ENCODE measurements at places on chromosomes 16 and 17.
A peak's percentile ranks its signal among the peaks of the same experiment; 100 is the strongest.

DNA sequence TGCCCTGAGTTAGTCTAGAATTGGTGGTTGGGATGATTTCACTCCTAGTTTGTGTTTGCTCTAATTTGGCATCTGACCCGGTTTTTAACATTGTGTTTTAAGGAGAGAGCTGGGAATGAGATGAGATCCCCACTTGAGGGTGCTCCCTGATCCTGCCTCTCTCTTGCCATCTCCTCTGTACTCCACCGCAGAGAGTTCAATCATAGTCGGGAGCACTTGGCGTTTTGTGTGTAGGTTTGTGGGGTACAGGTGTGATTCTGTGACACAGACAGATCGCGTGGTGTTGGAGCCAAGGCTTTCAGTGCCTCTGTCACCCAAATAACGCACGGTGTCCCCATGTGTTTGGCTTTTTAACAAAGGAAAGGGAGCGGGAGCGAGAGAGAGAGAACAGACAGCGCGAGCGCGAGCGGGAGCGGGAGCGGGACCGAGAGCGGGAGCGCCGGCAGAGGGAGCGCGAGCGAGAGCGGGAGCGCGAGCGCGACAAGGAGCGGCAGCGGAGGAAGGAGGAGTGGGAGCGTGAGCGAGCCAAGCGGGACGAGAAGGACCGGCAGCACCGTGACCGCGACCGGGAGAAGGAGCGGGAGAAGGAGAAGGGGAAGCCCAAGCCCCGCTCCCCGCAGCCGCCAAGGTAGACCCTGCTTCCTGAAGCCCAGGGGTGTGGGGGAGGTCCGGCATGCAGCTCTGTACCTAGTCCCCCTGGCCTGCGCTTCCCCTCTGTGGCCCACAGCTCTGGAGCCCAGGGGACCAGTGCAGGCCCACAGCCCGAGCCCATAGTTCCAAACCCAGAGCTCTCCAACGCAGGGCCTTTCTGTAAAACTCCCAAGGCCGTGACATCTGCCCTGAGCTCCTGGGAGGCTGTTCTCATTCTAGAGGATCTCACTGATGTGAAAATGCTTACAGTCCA lies 27.2 kb upstream of the IL17C start:
- DNase-seq, result no peak

- DNase-seq, result no peak
These were observed 30.1 kb upstream of the HAPSTR1 start for GRCh38 chr16:9061358-9061813.

DNA sequence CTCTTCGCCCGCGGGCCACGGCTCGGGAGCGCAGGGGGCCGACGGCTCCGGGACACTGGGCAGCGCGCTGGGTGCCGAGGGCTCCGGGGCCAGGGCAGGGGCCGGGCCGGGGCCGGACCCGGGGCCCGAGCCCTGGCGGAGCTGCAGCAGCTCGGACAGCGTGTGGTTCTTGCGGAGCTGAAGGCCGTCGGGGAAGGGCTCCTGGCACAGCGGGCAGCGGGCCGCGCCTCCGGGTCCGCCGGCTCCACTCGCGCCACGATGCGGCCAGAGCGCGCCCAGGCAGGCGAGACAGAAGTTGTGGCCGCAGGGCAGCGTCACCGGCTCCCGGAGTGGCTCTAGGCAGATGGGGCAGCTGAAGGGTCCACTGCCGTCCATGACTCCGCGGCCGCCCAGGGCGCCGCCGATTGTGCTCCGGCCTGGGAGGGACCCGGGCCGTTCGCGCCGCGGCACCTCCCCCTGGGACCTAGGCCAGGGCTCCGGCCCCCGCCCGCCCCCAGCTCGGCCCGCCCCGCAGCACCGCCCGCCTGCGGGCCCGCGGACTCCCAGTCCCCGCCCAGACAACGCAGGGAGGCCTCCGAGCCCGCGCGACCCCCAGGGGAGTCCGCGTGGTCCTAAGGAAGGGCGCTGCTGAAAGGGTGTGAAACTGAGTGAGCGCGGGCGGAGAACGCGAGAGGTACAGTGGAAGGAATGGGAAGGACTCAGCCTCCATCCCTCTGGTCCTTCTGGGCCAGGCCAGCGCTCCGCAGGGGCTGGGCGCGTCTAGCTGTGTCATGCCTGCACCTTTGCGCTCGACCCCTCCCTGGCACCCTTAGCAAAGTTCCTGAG lies at the start of gene TRIM47:
Gene TRIM47 (minus strand): TSS at position 408 of the 825 bp plus-strand sequence. CDS start 33 bp downstream, at position 375.
- DNase-seq, result no peak

DNA sequence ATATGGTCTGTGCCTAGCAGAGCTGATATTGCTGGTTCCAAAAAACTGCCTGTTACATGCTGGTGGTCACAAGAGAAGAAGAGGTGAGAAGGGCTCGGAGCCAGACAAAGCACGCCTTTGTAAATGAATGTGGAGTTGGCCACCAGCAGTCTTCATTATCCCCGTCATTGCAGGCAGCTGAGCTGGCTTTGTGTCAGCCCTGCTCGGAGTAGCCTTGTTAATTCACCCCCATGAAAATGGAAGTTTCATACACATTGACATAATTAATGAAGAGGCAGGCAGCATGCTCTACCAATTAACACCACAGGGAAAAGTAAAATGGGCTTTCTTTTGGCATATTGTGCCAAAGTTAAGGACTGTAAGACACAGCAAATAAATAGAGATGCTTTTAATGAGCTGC lies 113.7 kb upstream of the RBFOX1 start:
- DNase-seq, result no peak

DNA sequence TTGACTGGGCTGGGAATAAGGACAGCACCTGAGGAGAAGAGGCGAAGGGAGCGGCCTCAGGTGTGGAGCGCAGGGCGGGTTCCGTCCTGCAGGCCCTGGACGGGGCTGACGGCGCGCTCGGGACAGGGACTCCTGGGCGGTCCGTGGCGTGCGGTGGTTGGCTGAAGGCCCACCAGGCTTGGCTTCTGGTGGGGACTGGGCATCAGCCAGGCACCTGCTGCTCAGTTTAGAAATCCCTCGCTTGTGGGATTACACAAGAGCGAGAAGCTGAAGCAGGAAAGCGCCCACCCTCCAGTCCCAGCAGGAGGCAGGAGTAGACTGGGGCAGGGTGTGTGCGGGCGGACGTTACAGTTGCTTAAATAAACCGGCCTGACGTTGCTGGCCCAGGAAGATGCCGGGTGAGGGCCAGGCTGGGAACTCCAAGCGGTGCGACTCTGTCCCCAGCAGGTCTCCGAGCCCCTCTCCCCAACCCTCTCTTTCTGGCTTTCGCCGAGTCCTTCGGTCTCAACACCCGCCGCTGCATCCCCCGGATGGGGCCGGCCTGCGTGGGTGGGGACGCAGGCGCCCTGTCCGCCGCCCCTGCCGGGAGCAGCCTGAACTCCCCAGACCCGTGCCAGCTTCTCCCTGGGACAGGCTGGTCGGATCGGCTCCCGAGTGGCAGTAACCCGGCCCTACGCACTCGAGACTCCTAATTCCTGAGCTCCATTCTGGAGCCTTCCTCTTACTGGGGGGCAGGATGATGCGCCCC lies 639 bp downstream of the MIF4GD start:
- peak; percentile 25 for DNase-seq
